NCI-H2081 treated with DMSO at 0.1 percent for 48 hours (cell line): ENCODE measurements at places on chromosomes 3 and 15.

DNA sequence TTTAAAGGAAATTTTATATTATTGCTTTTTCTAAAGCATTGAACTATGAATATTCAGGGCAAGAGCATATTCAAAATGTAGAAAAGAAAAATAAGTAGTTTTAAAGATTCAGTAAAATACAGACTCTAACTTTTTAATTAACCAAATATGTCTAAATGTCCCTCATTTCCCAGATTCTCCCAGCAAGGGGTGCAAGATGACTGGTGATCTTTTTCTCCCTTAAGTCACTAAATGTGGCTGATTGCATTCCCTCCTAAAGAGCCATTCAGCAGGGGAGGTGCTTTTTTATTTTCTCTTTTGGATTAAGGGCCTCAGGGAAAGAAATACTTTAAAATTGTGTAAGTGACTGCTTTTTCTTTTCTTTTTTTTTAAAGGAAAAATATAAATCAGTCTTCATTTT, 406.9 kb downstream of the OXSM start:
- no peak for DNase-seq

- DNase-seq, result no peak
These were observed 253.9 kb downstream of the RORA start for GRCh38 chr15:60975218-60975617.

- no peak for DNase-seq
These were observed 9.1 kb upstream of the HHATL start for GRCh38 chr3:42711491-42712343.

DNA sequence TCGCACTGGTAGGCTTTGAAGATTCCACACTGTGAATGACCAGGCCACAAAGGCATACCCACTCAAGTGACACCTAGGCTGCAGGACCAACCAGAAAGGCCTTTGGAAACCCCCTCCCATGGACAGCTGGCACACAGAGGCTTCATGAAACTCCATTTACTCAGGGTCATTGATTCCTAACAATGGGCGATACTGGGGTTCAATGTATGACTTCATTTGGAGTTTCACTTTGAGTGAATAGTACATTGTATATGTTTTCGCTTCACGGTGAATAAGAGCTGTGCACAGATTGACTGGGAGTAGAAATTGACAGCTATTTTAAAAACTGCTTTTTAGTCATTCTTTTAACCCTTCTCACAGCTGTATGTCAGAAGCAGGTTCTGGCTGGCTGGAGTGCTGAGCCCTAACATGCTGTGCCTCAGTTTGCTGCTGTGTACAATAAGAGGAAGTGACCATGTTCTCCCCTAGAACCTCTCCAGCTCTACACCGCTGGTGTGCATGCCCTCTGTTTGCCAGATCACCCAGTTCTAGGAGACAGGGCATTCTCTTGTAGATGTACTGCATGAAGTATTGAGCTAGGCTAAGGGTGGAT, 15.4 kb upstream of the CX3CR1 start:
- no peak for DNase-seq

DNA sequence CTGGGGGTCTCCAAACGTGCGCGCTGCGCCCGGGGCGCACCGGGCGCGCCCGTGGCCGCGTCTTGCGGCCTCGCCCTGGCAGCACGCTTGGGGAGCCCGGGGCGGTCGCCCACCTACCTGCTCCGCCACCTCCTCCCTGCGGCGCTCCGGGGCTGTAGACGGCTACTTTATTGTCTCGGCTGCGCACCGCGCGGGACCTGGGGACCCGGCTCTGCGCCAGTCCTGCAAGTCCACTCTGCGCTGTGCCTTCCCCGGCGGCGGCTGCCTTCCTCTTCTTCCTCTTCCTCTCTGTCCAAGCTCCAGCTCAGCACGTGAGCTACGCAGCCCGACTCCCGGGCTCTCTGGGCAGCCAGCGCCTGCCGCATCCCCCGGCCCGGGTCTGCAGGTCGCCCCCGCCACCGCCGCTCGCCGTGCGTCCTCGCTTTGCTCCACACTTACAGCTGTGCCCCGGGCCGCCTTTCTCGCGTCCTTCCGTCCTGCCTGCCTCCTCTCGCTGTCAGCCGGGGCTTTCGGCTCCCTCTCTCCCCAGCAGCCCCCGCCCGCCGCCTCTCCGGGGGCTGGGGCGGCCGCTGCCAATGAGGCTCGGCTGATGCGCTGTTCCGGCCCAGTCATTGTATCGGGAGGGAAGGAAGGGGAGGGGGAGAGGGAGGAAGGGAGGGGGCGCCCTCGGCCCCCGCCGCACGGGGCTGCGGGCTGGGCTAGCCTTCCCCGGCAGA, 156.4 kb upstream of the FRMD4B start:
- no peak for DNase-seq

- no peak for DNase-seq
These were observed 328.7 kb downstream of the C3orf38 start for GRCh38 chr3:88478460-88478859.

DNA sequence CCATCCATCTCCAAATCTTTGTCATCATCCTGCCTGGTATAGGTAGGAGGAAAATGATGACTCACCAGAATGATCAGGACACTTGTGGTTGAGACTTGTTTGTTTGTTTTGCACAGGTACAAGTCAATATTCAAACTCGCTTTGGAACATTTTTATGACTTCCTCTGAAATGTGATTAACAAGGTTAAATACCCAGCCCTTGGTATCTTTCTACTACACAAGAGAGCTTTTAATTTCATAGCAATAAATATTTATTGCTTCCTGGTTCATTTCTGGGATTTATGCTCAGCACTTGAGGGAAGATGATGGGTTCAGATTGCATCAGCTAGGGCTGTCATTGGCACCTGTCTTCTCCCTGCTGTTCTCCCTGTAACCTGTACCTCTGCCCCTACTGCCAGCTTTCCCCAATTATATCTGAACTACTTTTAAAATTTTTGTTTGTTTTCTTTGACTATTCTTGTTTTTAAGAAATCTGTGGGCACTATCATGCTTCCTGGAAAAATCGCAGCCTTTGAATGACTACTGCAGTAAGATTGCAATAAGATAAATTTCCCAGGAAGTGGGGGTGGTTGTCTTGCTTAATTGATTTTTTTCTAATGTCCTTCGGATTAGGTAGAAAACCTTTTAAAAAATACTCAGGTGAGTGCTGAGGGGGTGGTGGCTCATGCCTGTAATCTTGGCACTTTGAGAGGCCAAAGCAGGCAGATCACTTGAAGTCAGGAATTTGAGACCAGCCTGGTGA, 24.3 kb upstream of the GCNT3 start:
- no peak for DNase-seq

DNA sequence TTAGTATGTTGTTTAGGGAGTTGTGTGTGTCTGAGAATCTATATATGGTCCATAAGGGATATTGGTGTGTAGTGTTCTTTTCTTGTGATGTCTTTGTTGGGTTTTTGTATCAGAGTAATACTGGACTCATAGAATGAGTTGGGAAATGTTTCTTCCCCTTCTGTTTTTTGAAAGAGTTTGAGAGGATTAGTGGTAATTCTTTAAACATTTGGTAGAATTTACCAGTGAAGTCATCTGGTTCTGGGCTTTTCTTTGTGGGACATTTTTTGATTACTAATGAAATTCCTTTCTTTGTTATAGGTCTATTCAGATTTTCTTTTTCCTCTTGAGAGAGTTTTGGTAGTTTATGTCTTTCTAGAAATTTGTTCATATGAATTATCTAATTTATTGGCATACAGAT, 16.9 kb downstream of the ACKR2 start:
- DNase-seq, result no peak

DNA sequence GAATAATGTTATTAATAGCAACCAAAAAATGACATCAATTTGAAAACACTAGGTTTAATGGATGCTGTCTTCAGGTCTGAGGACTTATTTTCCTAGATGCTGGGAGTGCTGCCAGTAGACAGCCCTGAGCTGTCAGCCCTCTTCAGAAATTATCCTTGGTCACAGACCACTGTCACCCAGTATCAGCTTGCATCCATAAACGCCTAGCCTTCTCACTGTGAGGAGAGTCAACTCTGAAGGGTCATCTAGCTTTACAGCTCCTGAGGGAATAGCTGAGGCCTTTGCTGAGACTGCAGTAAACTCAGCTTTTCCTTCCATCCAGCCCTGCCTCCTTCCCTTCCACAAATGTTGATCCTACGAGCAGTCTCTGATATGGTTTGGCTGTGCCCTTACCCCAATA, 19.4 kb upstream of the MNS1 start:
- DNase-seq, result no peak

GRCh38 chr3:196047391-196048030, 34.4 kb downstream of the TFRC start:
- no peak for DNase-seq

- no peak for DNase-seq
These were observed 24.8 kb upstream of the MEIS2 start for GRCh38 chr15:37125143-37125542.

GRCh38 chr3:183254487-183255347, 1.7 kb downstream of the B3GNT5 start:
- no peak for DNase-seq

DNA sequence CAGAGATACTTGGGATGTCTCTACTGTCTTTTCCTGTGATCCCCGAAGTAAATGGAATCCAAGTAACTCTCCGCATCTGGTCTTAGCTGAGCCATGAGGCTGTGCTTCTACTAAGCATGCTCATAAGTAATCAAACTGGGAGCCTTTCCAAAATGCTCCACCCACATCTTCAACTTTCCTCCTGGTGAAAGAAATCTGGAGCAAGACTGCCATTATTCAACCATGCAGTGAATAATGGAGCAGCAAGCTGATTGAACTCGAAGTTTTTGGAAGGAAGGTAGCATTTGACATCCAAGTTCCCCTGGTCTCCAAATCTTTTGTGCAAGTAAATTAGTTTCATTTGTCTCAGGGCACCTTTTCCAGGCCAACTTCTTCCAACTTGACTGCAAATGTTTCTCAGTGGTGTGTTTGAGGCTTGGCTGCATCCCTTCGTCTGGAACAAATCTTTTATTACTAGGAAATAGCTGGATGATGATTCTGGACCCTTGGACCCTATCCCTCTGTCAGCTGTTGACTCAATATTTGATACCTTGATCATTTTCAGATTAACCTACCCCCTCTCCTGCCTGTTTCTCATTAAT, 19.4 kb downstream of the GXYLT2 start:
- no peak for DNase-seq

DNA sequence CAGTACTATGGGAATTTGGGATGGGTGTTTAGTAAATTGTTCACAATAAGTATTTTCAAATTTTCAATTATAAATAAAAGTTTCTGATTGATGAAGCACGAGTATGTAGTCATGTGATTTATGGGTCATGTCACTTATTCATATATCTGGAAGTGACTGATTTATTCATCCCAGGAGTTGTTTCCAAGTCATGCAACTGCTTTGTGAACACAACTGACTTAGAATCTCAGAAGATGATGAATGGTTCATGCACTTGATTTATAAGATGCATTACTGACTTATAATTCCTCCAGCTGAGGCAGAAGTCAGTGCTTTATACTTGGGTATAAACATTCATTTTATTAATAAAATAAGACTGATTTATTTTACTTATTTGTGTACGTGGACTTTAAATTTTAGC, 137.8 kb upstream of the CBLB start:
- no peak for DNase-seq

GRCh38 chr15:78182821-78183220, 33.7 kb downstream of the IDH3A start:
- DNase-seq, result no peak

DNA sequence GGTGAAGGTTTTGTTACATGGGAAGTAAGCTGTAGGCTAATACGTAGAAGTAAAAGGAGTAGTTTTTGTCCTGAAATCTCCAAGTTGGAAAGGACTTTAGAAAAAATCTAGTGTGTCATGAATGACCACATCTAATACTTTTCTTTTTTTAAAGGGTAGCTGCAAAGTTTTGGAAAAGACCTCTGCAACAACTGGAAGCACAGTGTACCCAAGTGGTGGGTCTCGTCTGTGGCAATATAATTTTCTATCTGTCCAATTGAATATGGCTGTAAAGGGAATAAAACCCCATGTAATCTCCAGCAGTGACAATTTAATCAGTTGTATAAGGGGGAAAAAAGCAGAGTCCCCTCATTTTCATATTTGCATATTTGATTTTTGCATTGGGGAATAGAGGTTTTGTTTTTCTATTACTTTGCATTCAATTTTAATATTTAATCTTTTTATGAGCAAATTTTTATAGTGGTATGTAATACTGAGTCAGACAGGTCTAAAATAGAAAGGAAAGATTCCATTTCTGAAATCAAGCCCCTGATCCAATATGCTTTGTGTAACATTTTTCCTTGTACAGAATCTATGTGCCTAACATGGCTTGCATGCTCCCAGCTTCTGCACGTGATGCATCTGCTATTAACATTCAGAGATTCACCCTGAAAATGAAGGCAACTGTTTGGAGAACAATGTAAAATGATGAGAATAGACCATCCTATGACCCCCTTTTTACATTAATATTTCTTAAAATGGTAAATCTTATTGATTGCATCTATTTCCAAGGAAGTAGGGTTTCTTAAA, 531.4 kb downstream of the ZIC1 start:
- DNase-seq, result no peak

DNA sequence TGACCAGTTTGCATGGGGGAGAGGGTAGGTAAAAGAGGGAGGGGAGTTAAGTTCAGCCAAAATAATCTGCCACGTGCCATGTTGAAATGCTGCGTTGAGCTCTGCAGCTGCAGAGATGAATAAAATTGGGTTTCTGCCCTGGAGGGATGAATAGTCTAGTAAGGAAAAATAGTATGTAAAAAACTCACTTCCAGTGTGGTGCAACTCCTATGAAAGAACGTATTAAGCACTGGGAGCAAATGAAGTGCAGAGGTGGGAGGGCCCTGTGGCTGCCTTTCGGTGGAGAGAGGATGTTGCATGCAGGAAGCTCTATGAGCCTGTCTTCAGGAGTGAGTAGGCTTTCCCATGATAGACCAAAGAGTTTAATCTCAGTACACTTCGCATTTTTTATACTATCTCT, 8.6 kb downstream of the CEP63 start:
- DNase-seq, result no peak

- DNase-seq, result no peak
These were observed 22.7 kb downstream of the SSUH2 start for GRCh38 chr3:8621872-8622271.

DNA sequence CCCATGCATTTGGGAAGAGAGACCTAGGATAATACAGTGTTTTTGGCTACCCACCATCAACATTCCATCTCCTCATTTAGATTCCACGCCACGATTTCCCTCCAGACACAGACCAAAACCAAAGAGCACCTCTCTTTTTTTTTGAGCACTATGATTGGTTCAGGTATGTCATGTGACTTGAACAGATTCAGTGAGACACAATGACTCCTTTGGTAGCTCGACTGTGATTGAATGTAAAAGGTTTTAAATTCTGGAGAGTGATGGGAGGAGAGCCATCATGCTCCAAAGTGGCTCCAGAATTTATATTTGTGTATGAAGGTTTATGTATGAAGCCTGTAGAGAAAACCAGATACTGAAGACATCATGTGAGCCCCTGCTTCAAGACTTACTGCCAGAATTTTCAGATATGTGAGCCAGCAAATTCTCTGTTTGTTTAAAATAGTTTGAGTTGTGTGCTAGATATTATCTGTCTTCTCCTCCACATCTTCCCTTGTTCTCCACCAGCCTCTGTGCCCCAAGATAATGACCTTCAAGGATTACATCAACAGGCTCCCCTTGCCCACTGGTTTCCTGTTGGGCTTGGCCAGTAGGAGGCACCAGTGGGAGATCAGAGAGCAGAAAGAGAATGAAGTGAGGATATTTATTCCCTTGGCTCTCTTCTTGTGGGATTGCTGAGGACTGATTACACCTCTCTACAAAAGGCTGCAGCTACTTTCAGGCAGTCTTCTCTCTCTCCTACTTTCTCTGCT, 12.5 kb downstream of the MYD88 start:
- DNase-seq, result no peak
